ENCODE measurements at places on chromosomes 7 and 10.

- DNase-seq: no peak
Observed at GRCh38 chr7:117313582-117313981, 9.3 kb downstream of the WNT2 start.

- DNase-seq: no peak
Observed at GRCh38 chr7:29337546-29338116, 143.1 kb downstream of the CHN2 start.

DNA sequence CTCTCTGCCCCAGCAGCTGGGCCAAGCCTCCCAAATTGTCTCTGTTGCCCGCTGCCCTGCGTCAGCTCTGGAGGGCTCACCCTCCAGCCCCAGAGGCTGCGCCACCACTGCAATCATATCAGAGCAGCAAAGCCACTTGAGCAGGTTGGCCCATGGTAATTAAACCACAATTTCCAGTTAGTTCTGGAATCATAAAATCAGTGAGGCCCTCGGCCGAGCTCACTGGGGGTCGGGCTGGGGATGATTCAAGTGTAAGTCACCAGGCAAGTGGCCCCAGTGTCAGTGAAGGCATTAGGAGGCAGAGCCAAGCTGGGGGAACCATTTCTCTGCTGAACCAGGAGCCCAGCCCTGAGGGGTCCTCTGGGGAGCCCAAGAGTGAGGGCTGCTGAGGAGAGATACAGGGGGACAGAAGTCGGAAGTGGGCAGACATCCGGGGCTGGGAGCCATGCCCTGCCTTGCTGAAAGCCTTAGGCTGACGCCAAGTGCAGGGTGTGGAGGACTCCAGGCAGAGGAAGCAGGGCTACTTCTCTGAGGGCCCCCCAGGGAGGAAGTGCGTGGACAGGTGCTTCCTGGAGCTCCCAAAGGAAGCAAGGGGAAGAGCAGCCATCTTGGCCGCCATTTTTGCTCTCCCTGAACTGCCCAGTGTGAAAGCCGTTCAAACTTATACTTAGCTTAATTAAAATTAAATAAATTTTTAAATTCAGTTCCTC is 29.5 kb upstream of the SLC29A3 start:
- no peak for DNase-seq

DNA sequence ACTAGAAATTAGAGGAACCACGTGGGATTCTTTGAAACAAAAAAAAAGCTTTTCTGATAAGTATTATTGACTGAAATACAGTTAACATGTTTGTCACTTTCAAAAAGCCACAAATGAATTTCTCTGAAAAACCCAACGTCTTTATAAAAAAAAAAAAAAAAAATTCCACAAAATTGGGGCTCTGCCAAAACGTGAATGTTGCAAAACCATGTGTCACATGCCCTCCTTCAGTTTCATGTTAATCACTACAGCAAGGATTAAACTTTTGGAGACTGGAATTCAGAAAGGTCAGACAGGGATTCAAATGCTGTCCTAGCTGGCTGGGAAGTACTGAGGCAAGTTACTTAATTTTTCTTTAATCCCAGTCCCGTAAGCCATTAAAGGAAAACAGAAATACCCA is 278.0 kb upstream of the KLF14 start:
- no peak for DNase-seq

DNA sequence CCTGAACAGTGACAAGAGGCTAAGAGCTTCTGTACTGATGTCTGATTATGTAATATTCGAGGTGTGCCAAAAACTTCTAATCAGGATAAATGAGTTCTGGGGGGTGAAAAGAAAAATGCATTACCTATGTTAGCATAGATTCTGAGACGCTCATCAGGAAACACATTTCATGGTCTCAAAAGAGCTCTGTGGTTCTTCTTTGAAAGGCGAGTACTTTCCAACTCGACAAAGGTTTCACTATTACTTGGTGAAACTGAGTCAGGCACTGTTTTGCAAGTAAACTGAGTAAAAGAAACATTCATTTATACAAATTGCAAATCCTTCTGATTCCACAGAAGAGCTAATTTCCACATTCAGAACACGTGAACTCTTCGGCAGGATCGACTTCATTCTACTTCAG is 523.2 kb downstream of the GATA3 start:
- DNase-seq: no peak

Measured in stimulated activated CD8-positive, alpha-beta memory T cell treated with anti-CD3 and anti-CD28 coated beads, Interleukin-4, amount 100 ng/mL, for 1 hour (primary cell).